ENCODE measurements at places on chromosomes 4 and X.

- no peak for DNase-seq
Measured at GRCh38 chr4:85728464-85728863, 253.5 kb downstream of the ARHGAP24 start.

DNA sequence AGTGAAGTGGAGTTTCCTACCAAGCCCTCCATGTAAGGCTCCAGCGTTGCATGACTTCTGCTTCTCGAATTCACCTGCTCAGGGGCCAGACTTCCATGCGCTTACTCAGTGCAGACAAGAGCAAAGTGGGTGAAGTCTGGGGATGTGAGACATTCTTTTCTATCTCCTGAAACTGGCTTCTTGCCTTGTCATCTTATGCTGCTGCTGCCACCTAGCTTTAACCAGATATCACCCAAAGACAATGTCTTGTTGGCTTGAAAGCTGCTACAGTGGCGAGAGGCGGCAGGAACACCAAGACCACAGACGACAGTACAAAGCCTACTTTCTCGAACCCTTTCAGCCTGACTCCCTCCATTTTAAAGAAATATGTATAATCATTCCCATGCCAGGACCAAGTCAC, 103.6 kb upstream of the ADGRG2 start:
- peak; percentile 41 for DNase-seq

GRCh38 chr4:3857269-3857926, 91.2 kb downstream of the ADRA2C start:
- no peak for DNase-seq

DNA sequence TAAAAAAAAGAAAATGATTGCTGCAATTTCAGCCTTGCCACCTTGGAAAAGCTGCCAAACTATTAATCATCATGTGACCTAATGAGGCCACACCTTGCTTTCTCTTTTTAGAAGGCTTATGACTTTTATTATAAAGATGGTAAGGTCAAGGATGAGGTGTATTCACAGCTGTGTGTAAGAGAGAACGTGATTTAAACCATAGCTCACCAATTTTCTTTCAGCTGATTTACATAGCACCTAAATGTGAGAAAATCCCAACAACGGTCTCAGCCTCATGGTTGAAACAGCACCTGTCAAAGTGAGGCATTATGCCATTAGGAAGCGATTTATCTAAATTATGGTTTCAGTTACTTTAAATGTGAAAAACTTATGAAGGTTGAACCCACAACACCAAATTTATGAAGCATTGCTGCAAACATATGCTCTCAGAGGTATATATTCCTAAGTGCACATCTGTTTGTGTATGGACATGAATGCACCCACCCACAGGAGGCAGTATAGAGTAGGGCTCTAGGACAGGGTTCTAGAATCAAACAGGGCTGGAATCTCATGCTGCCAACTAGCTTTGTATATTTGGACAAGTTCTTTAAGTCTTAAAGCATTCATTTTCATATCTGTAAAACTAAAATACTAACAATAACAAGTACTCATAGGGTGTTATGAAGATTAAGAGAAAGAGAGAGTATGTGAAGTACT, 40.7 kb downstream of the ANXA3 start:
- DNase-seq, result no peak

GRCh38 chr4:78120144-78120880, 63.2 kb downstream of the FRAS1 start:
- no peak for DNase-seq

- no peak for DNase-seq
Measured at GRCh38 chr4:113468165-113469022, 293.1 kb downstream of the CAMK2D start.

DNA sequence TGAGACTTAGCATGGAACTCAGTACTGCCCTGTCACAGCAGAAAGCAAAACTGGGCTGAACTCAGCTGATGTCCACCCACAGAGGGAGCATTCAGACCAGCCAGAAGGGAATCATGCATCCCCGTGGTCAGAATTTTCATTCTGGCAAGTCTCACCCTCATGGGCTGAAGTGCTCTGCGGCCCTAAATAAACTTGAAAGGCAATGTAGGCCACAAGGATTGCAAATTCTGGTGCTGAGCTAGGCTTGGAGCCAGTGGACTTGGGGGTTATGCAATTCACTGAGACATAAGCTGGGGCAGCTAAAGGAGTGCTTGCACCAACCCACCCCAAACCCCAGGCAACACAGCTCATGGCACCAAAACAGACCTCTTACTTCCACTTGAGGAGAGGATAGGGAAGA, 494.1 kb downstream of the GABRG1 start:
- no peak for DNase-seq

GRCh38 chr4:185717377-185717741, 94.6 kb downstream of the SORBS2 start:
- DNase-seq, result no peak

DNA sequence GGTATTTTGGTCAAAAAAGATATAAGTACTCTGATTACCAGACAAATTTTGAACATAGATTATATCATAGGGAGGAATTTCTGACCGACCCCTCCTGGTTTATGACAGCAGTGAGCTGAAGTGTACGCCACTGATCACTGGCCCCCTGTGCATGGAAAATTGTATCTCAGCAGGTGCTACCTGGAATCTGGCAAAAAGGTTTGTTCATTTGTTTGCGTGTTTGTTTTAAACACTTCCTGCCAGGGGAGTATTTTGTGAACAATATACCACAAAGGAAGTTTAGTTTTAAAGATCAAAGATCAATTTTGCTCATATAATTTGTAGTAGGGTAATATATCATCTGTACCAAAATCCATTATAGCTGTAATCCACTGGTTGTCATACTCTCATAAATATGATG, 219.7 kb upstream of the TENM3 start:
- DNase-seq, result no peak

GRCh38 chrX:129360175-129360574, 163.1 kb downstream of the SMARCA1 start:
- peak; percentile 20 for DNase-seq

GRCh38 chr4:180057891-180058671, 2185.1 kb upstream of the TENM3 start:
- peak; percentile 71 for DNase-seq

Measured in GM13976 (cell line).